Astrocyte of the spinal cord (primary cell): ENCODE measurements at places on chromosomes 7 and 10.

DNA sequence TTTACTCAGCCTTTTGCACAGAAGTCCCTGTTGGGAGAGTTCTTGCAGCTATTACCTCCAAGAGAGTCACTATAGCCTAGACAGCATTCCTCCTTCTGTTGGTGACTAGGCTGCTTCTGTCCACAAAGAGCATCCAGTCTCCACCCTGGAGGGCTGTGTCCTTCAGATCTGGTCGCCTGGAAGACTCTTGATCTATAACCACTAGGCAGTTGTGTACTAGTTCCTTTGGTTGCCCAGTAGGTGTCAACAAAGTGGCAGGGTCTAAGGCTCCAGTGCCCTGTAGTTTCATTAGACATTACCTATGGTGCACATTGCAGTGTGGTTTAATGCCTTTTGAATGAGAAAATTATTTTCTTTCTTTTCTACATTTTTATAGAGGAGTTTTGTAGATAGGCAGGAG lies 11.3 kb upstream of the AKR1C2 start:
- no peak for DNase-seq

GRCh38 chr7:1979591-1980560 lies 252.9 kb downstream of the MAD1L1 start:
- no peak for DNase-seq

DNA sequence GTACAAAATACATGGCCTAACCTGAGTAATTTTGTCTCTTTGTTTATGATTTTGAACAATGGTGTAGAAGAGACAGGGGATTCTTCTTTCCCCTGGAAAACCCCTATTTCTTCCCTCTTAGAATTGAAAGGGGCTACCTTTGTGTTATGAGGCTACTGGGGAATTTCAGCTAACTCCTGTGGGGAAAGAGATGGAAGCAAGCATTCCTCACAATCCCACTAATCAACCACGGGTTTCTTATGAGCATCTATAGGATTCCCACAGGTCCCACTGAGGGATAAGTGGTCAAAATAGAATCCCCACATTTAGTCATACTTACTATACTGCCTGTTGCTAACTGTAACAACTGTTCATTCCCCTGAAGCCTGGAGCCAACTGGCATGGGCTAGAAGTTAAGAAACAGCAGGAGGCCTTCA lies 32.2 kb upstream of the ITGB8 start:
- DNase-seq, result peak; percentile 62

DNA sequence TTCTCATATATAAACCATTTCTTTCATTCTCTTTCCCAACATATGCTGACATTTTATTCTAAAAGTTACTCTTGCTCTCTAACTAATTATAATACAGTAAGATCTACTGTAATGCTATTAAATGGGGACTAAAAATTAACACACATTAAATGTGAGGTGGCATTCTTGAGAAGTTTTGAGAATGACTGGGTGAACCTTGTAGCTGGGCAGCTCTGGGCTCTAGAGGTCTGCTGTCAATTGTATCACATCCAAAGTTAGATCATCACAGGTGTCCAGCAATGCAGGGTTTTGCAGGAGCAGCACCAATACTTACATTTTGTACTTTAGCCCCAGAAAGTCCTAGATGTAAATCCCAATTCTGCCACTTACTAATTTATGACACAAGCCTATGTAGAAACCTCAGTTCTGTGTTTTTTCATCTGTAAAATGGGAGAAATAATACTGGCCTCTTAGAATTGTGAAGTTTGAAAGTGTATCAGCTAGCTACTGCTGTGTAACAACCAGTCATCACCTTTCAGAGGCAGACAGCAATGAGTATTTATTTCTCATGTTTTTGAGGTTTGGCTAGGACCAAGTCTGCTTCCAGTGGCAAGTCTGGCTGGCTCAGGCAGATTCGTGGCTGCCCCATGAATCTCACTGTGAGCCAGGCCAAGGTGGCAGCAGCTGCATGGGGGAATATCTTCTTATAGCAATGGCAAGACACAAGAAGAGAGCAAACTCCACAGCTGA lies 79.6 kb upstream of the EMX2 start:
- no peak for DNase-seq

- DNase-seq, result peak; percentile 29
These were observed 1.2 kb downstream of the ADIRF start for GRCh38 chr10:86969421-86970041.

GRCh38 chr10:86167762-86168128 lies 198.8 kb downstream of the GRID1 start:
- DNase-seq, result no peak

- no peak for DNase-seq
These were observed 101.0 kb upstream of the JCAD start for GRCh38 chr10:30160271-30160982.

DNA sequence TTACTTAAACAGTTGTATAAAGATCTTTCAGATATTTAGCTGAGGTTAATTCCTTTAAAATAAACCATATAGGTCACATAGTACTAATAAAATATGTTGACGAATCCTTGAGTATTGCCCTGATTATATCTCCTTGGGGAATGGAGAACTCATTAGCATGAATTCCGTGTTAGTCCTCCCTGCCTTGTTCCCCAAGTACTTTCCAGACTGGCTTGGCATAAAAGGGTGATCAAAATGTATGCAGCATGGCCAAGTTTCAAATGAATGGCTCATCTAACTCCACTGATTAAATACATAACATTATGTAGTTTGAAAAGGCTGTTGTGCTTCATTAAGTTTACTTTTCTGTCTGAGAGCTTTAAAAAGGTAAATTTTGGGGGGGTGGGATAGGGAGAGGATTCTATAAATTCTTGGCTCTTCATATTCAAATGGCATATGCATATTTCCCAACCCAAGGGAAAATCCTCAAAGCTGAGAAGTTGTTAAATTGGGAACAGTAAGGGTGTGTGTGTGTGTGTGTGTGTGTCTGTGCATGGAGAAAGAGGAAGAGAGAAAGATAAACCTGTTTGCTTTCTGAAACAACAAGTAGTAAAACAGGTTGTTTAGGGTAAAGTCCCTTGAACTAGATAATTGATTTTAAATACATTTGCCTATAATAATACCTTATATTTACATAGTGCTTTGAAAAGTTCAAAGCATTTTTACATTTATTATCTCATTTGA lies 4.8 kb upstream of the ADD3 start:
- DNase-seq, result no peak
